GM13977 (cell line): ENCODE measurements at places on chromosomes 6 and 20.

- peak; percentile 23 for DNase-seq
Observed at GRCh38 chr6:79949233-79949632, 1.9 kb upstream of the ELOVL4 start.

- no peak for DNase-seq
Observed at GRCh38 chr6:168026925-168027324, 29.5 kb downstream of the KIF25 start.

DNA sequence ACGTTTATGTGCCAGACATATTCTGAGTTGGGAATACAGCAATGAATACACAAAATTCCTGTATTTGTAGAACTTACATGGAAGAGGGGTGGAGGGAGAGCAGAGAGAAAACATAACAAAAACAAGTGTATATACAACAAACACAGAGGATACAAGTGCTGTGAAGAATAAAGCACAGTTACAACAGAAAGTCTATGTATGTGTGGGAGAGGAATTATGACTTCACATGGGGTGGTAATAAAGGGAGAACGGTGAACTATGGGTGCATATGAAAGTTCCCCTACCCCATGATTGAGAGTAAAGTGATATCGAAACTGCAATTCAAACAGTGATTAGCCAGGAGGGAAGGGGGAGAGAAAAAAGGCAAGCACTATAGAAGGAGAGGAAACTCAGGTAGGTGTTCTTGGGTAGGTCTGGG lies 24.6 kb downstream of the HBS1L start:
- DNase-seq = peak; percentile 70

DNA sequence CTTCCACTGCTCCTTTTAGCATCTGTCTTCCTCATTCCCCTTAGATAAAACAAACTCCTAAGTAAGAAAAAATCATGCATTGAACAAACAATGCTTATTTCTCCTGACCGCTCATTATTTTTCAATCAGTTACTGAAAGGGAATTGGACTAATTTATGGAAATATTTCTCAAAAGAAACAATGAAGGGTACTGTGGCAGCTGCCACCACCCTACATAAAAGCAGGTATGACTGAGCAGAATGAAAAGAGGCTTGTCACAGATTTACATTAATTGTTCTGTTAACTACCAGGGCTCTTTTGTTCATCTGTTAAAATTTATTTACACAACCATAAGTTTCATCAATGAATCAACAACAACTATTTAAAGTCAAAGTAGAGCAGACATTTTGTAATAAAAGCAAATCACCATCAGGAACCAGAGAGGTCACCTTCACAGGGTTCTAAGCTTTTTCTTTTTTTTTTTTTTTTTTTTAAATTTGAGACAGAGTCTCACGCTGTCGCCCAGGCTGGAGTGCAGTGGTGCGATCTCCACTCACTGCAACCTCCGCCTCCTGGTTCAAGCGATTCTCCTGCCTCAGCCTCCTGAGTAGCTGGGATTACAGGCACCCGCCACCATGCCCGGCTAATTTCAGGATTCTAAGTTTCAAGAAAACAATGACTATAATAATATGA lies 204.0 kb downstream of the PTPRK start:
- no peak for DNase-seq

GRCh38 chr6:168377856-168378832 lies 58.6 kb upstream of the DACT2 start:
- DNase-seq = no peak

- no peak for DNase-seq
Observed at GRCh38 chr6:6766230-6766905, 177.8 kb downstream of the LY86 start.

DNA sequence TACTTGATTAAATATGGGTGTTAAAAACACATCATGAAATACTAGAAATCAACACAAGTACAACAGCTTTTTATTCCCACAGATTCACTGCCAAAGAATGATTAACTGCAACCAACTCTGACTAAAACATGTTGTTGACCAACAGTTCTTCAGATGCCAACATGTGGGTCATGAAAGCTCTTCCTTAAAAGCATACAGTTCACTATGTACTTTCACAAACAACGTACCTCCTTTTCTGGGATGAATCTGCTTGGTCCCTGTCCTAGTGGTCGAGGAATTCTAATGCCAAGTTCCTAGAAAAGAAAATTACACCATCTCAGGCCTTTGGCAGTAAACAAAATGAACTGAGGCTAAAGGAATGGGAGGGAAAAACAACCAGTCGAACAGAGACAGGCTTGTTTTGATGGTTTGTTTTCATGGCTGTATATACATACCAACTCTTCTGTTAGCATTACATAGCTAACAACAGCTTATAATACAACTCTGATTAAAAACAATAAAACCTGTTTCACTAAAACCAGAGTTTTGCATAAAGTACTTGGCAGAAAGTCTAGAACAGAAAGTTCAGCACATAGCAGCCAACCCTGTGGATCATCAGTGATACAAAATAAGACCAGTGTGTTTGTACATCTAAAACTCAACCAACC lies 92.5 kb downstream of the SESN1 start:
- DNase-seq = no peak

GRCh38 chr20:61508301-61509096 lies 256.4 kb downstream of the CDH4 start:
- no peak for DNase-seq

DNA sequence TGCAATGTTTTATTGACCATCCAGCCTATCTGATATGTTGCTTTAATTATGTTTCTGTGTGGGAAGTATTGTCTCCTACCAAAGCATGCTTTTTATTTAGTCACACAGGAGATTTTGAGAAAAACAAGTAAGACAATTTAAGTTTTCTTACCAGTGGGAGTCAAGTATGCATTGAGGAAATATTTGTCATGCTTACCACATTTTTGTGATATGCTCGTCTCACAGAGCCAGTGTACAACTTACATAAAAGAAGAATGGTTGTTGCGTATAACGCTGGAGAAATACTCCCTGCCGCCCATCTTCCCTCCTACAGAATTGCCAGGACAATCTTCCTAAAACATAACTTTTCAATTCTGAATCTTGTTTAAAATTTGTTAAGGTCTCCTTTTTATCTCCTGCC lies 37.1 kb upstream of the FILIP1 start:
- DNase-seq = no peak

DNA sequence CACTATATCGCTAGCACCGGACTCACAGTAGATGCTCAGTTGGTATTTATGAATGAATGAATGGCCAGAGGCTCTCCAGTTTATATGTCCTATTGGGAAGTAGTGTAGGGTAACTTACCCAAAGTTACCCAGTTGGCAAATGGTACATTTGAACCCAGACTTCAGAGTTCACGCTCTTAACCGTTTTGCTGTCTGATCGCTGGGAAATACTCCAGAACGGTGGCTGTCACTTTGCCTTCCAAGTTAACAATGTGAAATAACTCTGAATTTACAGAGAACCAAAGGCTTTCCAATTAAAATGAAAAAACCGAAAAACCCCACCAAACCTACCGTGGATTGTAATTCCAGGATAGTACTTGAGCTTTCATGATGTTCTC lies 1.6 kb downstream of the VAPB start:
- DNase-seq = no peak

DNA sequence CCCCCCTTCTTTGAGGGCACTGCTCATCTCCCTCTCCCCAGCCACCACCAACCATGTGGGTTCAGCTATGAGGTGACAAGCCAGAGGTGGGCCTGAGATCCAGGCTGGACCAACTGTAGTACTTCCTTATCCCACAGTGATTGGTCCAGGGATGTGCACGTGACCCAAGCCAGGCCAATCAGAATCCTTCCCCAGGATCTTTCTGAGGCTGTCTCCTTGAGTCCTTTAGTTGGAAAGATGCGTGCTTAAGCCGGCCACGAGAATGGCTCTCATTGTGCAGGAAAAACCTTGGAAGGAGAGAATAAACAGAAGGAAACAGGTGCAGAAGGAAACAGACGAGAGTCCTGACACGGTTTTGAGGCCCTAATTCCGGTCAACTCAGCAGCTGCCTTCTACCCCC lies 39.2 kb downstream of the ZC3H12D start:
- no peak for DNase-seq

- DNase-seq = no peak
Observed at GRCh38 chr6:40743226-40743625, 156.1 kb upstream of the LRFN2 start.

DNA sequence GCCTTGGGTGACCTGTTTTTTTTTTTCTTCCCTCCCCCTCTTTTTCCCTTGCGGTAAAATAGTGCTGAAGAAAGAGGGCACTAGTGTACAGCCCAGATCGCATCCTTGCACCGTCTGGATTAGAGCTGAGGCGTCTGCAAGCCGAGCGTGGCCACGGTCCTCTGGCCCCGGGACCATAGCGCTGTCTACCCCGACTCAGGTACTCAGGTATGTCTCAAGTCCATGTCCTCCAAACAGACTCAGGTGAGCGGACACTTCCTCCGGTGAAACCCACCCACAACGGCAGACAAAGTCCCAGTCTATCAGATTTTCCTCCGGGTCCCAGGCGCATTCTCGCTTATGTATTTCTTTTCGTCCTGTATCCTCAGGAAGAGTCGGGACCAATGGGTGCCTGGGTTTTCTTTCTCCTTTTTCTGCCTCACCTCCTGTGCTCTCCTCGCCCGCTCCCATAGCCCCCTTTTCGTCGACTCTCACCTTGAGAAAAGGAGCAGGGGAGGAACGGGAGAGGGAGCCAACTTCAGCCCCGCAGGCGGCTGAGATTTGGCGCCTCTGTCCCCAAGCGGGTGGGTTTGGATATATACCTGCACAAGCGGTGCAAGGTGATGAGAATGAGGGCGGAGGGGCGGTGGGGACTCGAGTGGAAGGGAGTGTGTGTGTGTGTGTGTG lies 1.1 kb upstream of the GRM1 start:
- no peak for DNase-seq

DNA sequence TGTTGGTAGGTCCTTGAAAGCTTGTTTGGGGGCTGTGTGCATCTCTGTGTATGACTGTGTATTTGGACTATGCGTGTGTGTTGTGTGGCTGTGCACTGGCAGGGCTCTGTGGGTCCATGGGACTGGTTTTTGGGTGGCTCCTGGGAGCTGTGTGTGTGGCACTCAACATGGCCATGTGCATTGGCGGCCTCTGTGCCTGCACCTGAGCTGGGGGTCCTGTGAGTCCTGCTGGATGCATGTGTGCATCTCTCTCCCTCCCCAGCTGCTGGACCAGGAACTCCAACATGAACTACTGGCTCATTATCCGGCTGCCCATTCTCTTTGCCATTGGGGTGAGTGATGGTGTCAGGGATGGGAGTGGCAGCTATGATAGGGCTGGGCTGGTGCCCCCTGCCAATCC lies 30.1 kb downstream of the GLP1R start:
- no peak for DNase-seq

DNA sequence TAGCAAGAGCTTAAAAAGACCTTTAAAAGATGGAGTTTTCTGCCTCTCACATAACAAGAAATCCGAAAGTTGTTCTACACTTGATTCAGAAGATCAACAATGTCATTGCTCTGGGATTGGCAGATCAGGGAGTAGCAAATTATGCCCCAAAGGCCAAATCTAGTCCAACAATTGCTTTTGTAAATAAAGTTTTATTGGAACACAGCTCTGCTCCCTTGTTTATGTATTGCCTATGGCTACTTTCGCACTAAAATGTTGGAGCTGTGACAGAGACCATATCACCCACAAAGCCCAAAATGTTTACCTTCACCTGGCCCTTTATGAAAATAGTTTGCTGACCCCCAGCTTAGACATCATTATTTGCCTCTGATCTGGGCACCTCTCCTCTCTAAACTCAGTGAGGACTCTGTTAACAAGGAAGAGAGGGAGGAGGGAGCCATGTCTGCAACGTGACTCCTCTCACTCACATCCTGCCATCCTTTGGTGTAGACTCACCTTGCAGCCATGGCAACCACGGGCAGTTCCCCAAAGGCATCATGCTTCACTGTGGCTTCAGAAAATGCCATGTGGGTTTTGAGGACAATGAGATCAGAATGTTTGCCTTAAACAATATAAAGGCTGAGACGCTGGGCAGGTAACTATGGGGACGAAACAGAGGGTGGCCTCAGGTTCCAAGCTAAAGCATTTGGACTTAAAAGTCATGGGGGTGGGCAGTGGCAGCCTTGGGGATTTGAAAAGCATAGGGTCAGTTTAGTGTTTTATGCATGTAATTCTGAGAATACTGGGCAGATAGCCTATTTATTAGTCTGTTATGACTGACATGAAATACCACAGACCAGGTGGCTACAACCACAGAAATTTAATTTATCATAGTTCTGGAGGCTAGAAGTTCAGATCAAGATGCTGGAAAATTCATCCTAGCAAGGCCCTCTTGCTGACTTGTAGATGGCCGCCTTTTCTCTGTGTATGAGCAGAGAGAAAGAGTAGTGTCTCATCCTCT lies 149.7 kb upstream of the TNFAIP3 start:
- DNase-seq = no peak

GRCh38 chr6:37491171-37491829 lies 8.4 kb downstream of the CCDC167 start:
- no peak for DNase-seq

DNA sequence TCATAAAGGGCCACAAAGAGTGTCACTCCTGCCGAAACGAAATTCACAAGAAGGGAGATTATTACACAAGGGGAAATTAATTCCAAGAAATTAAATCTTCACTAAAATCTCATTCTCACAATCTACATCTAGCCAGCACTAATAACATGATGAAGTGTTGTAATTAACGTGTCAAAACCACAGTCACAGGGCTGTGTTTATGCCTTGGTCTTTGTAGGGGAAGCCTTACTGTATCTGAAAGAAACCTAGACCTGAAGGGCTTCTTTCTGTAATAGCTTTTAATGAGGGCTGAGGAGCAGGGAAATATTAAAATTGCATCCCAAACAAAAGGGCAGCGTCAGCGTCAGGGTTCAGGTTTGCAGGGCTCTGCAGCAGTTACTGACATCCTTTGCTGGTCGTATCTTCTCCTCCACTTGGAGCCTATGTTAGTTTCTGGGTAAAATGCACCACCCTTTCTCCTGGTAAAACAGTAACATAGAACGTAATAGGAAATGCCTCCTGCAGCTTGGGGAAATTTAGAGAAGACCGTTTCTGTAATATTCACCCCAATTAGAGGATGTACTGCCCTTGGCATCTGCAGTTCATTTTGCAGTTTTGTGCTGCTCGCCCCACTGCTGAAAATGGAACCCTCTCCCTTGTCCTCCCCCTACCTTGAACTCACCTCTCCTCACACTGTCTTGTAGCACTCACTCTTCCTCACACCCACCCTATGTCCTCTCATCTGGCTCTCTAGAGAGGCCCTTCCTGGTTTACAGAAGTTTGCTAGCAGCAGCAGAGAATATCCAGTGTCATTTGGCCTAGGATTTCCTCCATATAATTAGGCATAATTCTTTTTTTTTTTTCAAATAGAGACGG lies 109.0 kb upstream of the TRAF3IP2 start:
- no peak for DNase-seq
